GF-D8 (cell line): ENCODE measurements at places on chromosomes 1 and 21.

DNA sequence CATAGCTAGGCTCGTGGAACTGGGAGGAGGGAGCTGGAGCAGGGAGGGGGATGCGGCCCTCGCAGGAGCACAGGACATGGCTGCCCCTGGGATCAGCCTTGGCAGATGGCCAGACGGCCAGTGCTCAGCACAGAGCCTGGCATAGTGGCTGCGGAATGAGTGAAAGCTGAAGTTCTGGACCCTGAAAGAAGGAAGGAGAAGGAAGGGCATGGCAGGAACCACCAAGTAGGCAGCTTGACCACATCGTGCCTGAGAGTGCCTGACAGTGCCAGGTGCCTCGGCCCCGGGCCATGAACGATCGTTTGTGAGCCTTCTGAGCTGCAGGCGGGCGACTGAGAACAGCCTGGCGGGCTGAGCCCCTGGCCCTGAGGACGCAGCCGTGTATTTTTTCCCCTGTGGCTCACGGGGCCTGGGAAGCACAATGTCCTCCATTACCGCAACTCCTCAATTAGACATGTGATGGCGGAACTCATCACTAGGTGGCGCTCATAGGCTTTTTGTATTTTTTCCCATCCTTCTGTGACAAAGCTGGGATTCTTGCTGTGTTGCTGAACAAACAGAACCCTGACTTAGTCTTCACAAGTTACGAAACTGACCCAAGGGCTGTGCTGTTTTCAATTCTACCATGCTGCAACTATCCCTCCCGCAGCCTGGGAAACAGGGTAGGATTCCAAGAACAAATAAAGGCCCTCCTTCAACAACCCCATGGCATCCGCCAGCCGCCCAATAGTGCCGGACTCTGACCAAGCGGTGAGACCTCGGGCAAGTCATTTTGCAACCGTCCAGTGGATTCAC is 29.9 kb upstream of the TMEM61 start:
- peak; percentile 5 for DNase-seq

DNA sequence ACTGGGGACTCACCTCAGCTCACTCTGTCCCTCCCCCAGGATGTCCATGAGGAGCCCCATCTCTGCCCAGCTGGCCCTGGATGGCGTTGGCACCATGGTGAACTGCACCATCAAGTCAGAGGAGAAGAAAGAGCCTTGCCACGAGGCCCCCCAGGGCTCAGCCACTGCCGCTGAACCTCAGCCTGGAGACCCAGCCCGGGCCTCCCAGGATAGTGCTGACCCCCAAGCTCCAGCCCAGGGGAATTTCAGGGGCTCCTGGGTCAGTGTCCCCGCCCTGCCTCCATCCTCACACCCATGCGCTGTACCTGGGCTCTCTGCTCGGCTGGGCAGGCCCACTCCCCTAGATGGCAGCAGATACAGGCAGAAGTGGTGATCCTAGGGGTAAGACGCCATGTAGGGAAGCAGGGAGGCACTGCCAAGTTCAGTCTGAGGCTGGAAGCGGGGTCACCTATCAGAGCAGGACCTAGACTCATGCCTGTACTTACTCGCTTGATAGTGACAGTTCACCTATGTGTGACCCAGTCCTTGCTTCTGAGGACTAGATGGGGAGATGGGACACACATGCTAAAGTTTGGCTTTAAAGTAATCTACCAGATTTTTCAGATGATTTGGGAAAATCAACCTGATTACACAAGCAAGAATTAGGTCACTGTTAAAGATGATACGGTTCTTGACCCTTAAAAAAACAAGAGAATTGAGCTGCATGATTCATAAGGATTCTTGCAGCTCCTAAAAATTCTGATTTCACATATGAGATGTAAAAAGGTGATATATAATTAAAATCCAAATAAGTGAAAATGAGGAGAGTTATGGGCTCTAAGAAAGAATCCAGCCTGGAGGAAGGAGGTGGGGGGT is 38.7 kb downstream of the ETNK2 start:
- DNase-seq = no peak

DNA sequence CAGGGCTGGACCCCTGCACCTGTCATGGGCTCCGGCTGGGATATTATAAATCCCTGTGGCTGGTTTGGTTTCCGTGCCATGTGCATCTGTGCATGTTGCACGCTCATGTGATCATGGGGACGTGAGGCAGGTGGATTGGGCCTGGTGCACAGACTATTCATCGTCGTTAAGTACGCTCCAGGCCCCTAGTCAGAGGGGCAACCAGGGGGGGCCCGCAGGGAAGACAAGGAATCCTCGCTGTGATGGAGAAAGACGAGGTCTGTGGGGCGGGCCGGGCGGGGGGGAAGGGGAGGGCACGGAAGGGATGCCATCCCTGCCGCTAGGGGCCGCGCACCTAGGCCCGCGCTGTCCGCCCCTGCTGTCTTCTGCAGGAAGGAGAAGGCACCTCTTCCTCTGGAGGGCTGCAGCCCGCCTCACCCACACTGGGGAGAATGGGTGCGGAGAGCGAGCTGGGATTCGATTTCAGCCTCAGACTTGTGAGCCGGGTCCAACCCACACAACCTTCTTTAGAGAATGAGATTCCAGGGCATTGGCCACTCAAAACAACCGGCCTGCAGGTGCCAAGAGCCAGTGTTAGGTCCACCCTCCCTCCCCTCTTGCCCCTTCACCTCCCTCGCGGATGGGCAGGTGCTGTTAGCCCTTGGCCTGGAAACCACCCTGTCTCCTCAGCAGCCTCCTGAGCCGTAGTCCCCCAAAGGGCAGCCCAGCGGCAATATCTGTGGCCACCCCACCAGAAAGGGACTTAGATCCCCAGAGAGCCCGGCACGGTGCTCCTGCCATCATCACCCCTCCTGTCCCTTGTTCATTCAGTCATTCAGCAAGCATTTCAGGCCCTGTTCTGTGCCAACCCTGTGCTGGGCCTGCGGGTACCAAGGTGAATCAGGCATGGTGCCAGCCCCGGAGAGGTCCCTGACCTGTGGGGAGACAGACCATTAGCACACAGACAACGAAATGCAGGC is 950 bp upstream of the LRP8 start:
- no peak for DNase-seq

DNA sequence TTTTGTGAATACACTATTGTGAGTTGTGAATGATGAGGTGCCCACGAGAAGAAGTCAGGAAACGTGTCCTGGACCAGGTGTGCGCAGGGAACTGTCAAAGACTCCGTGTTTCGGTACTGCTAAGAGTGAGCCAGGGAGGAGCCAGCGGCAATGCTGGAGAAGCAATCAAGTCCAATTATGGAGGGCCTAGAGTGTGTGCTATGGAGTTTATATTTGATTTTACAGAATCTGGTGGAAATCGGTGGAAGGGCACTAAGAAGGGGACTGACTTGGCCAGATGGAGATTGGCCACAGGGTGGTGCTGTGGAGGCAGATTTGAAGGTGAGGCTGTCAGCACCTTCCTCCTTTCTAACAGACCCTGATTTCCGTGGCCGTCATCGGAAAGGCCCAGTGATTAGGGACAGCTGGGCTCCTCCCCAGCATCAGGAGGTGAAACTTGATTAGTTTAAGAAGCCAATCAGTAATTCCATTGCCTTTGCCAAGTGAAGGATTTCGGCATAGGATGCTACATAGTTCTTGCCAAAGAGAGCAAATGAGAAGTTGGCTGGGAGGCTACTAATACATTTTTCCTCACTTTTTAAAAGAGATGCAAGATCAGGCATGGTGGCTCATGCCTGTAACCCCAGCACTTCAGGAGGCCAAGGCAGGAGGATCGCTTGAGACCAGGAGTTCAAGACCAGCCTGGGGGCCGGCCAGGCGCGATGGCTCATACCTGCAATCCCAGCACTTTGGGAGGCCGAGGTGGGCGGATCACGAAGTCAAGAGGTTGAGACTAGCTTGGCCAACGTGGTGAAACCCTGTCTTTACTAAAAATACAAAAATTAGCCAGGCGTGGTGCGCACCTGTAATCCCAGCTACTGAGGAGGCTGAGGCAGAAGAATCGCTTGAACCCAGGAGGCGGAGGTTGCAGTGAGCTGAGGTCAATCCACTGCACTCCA is 7.0 kb downstream of the PTCH2 start:
- DNase-seq = peak; percentile 26

DNA sequence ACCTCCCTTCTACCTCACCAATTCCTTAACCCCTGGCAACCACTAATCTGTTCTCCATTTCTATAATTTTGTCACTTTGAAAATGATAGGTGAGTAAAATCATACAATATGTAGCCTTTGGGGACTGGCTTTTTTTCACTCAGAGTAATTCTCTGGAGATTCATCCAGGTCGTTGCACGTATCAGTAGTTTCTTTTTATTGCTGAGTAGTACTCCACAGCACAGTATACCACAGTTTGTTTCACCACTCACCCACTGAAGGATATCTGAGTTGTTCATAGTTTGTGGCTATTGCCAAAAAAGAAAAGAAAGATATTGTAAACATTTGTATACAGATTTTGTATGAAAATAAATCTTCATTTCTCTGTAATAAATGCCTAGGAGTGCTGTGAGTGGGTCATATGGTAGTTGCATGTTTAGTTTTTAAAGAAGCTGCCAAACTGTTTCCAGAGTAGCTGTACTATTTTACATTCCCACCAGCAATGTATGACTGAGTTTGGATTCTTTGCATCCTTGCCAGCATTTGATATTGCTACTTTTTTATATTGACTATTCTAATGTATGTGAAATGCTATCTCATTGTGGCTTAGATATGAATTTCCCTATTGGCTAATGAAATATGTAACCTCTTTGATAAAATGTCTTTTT is 3.7 kb downstream of the CHD1L start:
- DNase-seq = no peak
